ENCODE measurements at places on chromosomes 2 and 18. TPM values are rescaled to one million over a fixed set of nuclear protein-coding genes. Genes with fewer than 3 reads are reported as not detected.
A peak's percentile ranks its signal among the peaks of the same experiment; 100 is the strongest.

GRCh38 chr2:11305338-11305737 lies 39.1 kb downstream of the ROCK2 start:
- DNase-seq: no peak

DNA sequence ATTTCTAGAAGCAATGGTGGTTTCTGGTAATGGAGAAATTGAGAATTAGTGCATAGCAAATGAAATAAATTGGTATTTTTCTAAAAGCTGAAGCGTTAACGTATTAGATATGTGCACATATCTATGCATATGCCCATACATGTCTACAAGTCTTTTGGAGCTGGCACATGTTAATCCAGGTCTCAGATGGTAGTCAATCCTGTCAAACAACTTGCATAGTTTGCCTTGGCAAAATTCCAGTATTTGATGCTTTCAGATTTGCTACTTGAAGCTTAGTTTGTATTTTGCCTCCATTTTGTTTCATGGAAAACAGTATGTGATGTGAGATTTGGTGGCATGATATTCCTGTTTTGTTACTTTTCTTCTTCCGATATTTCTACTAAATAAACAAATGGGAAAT lies 304.6 kb downstream of the PARD3B start:
- DNase-seq: no peak

- DNase-seq: no peak
Measured at GRCh38 chr2:235773188-235773928, 279.5 kb downstream of the AGAP1 start.

DNA sequence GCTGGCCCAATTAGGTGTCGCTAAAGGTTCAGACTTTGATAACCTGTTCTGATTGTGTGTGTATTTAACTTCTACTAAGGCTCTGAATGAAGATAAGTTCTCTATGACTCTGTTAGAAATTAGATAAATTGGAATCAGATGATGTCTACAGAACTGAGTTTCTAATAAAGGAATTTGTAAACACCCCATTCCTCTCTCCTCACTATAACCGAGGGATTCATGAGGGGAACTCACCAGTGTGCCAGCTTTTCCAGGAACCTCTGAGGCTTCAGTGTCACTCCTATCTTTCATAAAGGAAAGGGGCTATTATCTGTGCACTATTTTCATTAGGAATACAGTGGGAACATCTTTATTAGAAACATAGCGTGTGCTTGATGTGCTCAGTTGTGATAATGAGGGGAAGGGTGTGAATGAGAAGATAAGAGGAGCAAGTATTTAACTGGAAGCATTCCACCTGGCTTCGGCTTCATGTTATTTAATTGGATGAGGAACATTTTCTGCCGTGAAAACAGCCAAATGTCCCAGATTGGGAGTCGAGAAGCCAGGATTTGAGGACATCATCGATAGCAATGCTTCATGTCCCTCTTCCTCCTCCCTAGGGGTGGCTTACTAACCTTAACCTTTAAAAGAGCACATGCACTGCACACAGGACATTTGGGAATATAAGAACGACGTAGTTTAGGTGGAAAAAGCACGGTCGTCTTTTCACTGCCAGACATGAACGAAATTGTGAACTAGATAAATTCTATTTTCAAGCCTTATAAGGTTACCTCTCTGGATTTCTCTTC lies 84.8 kb upstream of the TCF4 start:
- no peak for DNase-seq

GRCh38 chr2:70116936-70117552 lies 29.8 kb downstream of the PCBP1 start:
- DNase-seq: no peak

GRCh38 chr2:11290211-11290610 lies 54.2 kb downstream of the ROCK2 start:
- DNase-seq: no peak

DNA sequence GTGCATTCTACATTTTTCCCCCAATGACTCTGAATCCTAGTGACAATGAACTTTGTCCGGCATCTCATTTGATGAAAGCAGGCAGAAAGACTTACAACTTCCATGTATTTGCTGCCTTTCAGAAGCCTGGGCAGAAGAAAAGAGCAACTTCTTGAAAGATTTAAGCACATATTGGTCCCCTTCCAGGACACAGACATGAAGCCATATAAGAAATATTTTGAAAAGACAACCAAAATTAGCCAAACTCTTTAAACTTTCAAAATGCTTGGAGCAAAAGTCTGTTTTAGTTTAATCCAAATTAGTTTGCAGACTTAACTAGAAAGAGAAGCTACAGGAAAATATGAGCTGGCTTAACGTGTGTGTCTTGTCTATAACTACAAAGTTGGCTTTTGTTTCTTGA lies 492.5 kb downstream of the NR4A2 start:
- no peak for DNase-seq

DNA sequence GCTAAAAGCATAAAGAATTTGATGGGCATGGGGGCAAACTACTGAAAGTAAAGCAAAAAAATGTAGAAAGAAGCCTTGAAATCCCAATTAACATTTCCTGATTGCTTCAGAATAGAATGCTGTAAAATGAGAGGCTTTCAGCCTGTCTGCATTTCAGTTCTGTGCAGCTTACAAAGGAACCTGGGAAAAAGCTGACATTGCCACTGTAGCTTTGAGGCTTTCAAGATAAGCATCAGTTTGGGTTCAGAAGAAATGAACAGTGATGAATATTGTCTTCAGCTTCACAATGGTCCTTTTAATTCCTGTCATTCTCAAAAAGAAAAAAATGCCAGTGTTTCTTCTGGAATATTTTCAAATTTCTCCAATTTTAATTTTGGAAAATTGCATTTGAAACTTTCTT lies 242.7 kb downstream of the LRRTM1 start:
- DNase-seq: no peak

- no peak for DNase-seq
Measured at GRCh38 chr18:46787674-46788073, 30.8 kb upstream of the ST8SIA5 start.

- DNase-seq: peak; percentile 13
Measured at GRCh38 chr2:86556508-86556907, 6.7 kb downstream of the CHMP3 start.

GRCh38 chr18:4399929-4400328 lies 55.2 kb downstream of the DLGAP1 start:
- DNase-seq: no peak

DNA sequence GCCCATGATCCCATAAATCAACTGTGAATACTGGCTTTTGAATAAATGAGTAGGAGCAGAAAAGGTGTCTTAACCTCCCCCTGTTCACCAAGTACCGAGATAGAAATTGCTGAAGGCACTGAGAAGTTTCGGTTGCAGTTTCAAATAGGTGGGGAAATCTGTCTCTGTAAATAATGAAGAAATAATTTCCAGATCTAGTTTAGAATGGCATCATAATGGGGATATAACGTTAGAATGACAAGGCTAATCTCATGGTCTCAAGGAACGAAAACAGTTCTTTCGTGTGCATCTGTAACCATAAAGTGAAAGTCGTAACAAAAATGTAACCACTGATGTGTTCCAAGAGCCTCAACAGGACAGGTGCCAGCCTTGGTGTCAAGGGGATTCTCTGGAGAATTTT lies 49.9 kb upstream of the TMEM18 start:
- DNase-seq: no peak

DNA sequence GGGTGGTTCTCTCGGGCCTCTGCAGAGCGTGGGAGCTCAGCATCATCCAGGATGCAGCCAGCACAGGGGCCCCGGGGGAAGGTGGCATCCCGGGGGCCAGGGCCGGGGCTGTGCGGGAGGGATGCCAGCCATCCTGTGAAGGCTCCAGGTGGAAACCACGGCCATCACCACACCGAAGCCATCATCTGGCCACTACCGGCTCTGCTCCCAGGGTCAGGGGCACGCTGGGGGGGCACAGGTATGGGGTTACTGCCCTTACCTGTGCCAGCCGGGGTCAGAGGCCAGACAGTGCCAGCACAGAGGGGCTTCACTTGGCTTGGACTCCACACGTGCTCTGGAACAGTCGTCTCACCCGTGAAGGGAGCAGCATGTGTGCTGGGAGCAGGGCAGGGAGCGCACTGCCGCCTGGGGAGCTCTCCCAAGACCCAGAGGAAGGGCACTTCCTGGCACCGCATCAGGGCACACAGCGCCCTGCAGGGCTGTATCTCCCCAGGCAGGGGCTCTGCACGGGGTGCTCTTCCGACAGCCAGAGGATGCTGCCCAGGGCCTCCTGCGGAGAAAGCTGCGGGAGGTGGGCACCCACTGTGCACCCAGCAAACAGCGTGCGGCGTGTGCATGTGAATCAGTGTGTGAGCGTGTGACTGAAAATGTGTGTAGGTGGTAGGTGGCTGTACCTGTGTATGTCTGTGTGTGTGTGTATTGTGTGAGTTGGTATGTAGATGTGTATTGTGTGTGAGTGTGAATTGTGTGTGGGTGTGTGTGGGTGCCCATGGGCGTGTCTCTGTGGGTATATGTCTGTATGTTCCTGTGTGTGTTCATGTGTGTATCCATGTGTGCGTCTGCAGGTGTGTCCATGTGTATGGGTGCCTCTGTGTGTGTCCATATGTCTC lies 75.0 kb downstream of the PTGR3 start:
- DNase-seq: no peak

GRCh38 chr2:199457147-199458008 lies at the start of gene SATB2:
TSS of gene SATB2 (minus strand) at chr2:199457939. CDS start at chr2:199456037, 1,902 bp downstream.
- DNase-seq: peak; percentile 56

DNA sequence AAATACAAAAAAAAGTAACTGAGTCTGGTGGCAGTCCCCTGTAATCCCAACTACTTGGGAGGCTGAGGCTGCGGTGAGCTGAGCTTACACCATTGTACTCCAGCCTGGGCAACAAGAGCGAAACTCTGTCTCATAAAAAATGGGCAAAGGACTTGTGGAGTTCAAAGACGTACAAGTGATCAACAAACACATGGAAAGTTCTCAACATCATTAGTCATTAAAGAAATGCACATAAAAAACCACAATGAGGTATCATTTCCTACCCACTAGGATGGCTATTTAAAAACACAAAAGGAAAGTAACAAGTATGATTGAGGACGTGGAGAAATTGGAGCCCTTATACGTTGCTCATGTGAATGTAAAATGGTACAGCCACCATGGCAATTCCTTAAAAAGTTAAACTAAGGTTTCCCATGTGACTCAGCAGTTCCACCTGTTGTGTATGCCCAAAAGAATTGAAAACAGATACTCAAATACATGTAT lies 52.3 kb downstream of the RAB10 start:
- DNase-seq: no peak

- DNase-seq: peak; percentile 75
Measured at GRCh38 chr2:112582314-112582746, 2.1 kb upstream of the CHCHD5 start.

DNA sequence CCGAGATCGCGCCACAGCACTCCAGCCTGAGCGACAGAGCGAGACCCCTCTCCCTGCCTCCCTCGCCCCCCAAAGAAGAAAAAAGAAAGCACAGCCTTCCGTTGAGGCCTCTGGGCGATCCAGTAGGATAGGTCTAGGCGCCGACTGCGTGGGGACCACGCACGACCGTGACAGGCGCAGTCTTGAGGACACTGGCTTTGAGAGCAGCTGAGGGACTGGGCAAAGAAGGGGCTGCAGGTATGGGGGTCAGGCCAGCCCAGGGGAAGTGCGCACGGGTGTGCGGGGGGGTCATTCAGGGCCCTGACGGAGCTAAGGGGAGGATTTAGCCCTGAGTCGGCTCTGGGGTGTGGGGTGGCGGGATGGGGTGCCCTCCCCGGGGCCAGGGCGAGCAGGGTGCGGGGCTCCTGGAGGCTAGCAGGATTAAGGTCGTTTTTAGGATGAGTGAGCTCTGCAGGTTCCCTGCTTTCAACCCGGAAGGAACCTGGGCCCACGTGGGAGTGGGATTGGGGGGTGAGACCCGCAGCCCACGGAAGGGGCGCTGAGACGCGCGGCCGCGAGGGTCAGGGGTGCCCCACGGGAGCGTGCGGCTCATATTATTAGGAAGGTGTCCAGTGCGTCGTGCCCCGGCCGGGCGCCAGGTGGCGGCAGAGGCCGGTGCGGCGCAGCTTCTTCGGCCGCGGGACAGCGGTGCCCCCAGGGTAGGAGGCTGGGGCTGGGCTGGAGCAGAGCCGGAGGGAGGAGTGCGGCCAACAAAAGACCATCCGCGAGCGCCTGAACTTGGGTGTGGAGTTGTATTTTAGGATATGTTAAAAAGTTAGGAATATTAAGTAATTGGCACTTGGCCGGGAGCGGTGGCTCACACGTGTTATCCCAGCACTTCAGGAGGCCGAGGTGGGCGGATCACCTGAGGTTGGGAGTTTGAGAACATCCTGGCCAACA lies 20.5 kb upstream of the ZNF236 start:
- DNase-seq: peak; percentile 72

PRKRA gene
- 53.0 TPM for total RNA-seq

DYNC1I2 gene
- 122 TPM for total RNA-seq

NEUROD1 gene
- total RNA-seq: 0.60 TPM

TXNDC2 gene
- not detected for total RNA-seq

RAPGEF4 gene
- 2.0 TPM for total RNA-seq

SP100 gene
- 42.2 TPM for total RNA-seq

SP5 gene
- total RNA-seq: 1.9 TPM

ANKRD62 gene
- total RNA-seq: not detected

TOGARAM2 gene
- total RNA-seq: 0.47 TPM

HADHA gene
- total RNA-seq: 155 TPM

All from hepatocyte (in vitro differentiated cells).